ENCODE measurements at places on chromosomes 3 and 15.

- peak; percentile 7 for DNase-seq
These were observed 7.4 kb upstream of the PSMD6 start for GRCh38 chr3:64030741-64031140.

GRCh38 chr15:88014454-88015160 lies 241.9 kb downstream of the NTRK3 start:
- DNase-seq = no peak

- no peak for DNase-seq
These were observed 221.4 kb downstream of the THSD4 start for GRCh38 chr15:71336671-71337070.

GRCh38 chr3:39350714-39351113 lies 21.2 kb downstream of the CCR8 start:
- no peak for DNase-seq

- DNase-seq = no peak
These were observed 157.8 kb downstream of the PDCD6IP start for GRCh38 chr3:33956206-33956605.

- DNase-seq = no peak
These were observed 85.6 kb downstream of the NEDD4 start for GRCh38 chr15:55907797-55908196.

GRCh38 chr15:81492969-81493645 lies 119.1 kb upstream of the TMC3 start:
- DNase-seq = no peak

GRCh38 chr3:136171097-136171542 lies 25.0 kb downstream of the MSL2 start:
- DNase-seq = no peak

GRCh38 chr15:71747128-71748083 lies 62.9 kb upstream of the NR2E3 start:
- DNase-seq = no peak
